ENCODE measurements at places on chromosomes 1 and 21.

- DNase-seq: no peak
Measured at GRCh38 chr1:55781944-55782482, 566.8 kb upstream of the USP24 start.

- no peak for DNase-seq
Measured at GRCh38 chr1:230140221-230141020, 73.4 kb downstream of the GALNT2 start.

DNA sequence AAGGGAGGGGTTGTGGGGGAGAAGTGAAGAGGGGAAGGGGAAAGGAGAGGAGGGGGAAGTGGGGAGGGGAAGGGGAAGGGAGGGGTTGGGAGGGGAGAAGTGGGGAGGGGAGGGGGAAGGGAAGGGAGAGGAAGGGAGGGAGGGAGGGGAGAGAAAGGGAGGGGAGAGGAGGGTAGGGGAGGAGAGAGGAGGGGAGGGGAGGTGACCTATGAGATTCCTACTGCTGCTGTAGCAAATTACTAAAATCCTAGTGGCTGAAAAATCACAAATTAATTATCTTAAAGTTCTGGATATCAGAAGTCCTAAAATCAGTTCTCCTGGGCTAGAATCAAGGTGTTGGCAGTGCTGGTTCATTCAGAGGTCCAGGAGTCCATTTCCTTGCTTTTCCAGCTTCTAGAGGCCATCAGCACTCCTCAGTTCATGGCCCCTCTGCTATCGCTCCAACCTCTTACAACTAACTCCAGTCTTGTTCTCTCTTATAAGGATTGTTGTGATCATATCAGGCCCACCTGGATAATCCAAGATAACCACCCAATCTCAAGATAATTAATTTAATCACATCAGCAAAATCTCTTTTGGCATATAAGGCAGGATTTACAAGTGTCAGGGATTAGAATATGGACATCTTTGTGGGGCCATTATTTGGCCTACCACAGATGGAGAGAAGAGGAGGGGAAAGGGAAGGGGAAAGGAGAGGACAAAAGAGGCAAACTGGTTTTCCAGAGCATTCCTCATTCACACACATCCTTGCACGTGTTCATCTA is 30.4 kb upstream of the KANK4 start:
- DNase-seq: no peak

DNA sequence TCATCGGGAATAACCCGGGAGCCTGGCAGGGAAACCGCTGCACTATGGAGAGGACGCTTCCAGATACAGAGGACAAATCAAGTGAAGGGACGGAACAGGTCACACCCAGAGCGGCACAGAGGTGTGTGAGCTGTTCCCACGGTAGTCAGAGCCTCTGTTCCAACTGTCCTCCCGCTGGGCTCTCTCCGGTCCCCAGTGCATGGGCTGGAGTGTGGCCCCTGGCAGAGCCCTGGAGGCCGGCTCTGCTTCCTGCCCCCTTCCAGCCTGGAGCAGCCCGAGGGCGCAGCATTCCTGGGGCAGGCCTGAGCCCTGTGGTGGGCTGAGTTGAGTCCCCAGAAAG is 11.9 kb upstream of the ZBTB21 start:
- no peak for DNase-seq

DNA sequence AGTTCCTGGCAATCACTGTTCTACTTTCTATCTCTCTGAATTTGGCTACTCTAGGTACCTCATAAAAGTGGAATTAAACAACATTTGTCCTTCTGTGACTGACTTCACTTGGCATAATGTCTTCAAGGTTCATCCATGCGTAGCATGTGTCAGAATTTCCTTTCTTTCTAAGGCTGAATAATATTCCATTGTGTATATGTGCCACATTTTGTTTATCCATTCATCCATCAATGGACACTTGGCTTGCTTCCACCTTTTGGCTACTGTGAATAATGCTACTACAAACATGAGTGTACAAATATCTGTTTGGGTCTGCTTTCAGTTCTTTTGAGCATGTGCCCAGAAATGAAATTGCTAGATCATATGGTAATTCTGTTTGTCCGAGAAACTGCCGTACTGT is 14.7 kb downstream of the CACHD1 start:
- DNase-seq: no peak

- DNase-seq: no peak
Measured at GRCh38 chr1:182861994-182862393, 22.8 kb downstream of the DHX9 start.

Data from CD4-positive, alpha-beta T cell treated with Interleukin-21 for 1 hour (primary cell).